SK-N-SH treated with all-trans-retinoic acid at 6 μM for 48 hours (cell line): ENCODE measurements at places on chromosomes 2 and 18.

DNA sequence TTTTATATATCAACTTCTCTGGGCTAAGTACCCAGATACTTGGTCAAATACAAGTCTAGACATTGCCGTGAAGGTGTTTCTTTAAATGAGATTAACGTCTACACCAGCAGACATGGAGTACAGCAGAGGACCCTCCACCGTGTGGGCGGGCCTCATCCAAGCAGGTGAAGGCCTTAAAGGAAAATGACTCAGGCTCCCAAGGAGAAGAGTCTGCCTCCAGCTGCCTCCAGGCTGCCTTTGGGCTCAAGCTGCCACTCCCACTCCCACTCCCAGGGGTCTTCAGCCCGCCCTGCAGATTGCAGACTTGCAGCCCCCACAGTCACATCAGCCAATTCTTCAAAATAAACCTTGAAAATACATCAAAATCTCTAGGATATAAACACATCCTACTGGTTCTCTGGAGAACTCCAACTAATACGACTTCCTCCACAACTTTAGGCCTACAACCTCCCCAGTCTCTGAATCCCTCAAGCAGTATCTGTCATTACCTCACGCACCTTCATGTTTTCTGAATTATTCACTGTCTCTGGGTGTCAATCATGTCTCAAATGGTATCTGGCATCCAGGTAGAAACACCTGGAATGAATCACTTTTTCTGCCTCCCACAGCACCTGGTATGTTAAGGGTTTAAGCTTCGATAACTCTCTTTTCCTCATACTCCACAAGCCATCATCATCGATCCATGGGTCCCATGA lies 6.9 kb downstream of the ITGB1BP1 start:
- no peak for ATAC-seq

DNA sequence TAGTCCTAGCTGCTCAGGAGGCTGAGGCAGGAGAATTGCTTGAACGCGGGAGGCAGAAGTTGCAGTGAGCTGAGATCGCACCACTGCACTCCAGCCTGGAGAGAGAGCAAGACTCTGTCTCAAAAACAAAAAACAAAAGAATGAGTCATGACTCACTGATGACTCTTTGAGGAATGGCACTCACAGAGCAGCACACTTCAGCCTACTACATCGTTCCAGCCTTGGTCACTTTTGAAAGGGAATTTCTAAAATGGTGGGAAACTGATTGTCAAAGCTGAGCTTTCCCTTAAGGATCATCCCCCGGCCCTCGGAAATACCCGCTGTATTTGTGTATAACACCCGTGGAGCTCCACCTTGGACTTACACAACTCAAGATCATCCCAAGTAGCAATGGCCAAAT lies 217.3 kb upstream of the HS6ST1 start:
- ATAC-seq, result no peak

DNA sequence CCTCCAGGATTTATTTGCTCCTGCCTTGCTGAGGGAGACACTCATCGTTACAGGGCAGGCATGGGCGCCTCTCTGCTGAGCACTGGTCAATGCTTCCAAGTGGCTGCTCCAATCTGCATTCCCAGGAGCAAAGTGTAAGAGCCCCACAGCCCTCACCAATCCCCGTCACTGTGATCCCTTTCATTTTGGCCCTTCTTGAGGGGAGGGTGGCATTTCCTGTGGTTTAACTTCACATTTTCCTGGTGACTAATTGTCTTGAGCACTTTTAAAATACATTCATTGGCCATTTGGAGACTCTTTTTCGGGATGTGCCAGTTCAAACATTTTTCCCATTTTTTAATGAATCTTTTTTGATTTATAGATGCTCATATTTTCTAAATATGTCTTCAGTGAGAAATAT lies 33.0 kb downstream of the TPO start:
- no peak for ATAC-seq

GRCh38 chr18:45715212-45715780 lies 8.7 kb upstream of the SLC14A1 start:
- ATAC-seq, result no peak
